Left renal pelvis (tissue), 4 donors: ENCODE measurements at places on chromosomes 12 and 14.
A peak's percentile ranks its signal among the peaks of the same experiment; 100 is the strongest.

DNA sequence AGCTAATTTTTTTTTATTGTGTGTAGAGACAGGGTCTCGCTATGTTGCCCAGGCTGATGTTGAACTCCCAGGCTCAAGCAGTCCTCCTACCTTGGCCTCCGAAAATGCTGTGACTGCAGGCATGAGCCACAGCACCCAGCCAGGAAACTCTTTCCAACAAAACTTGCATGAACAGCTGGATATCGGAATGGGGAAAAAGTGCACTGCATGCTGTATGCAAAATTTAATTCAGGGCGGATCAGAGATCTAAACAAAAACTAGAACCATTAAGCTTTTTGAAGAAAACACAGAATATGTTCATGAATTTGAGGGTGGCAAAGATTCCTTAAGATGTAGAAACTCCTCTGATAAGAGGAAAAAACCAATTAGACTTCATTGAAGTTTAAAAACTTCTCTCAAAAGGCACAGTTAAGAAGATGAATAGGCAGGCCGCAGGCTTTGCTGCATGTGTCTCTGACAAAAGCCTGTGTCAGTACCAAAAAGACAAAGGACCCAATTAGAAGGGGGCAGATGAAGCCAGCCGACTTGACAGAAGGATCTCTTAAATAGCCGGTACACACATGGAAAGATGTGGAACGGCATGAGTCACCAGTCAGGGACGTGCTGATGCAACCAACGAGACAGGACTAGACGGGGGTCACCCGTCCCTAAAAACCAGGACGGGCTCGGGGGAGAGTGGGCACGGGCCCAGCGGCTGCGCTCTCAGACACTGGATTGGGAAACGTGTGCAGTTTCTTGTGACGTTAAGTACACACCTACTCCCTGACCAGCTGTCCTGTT, 34.8 kb upstream of the MMP17 start:
- no peak for DNase-seq

DNA sequence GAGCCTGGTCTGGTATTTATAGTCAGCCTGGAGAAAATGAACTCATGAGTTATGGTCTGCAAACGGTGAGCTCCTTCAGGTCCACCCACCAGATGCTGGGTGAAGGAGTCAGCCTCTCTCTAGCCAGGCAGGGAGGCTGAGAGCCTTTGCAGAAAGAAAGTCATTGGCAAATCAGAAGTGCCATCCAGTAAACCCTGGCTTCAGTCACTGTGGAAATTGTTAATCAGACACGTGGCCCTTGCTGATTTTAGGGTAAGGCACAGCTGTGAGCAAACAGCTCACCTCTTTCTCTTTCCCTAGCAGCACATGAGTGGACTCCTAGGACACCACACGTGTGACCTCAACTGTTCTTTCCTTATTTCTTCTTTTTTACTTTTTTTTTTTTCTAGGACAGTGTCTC, 44.9 kb downstream of the CHST11 start:
- DNase-seq: no peak

DNA sequence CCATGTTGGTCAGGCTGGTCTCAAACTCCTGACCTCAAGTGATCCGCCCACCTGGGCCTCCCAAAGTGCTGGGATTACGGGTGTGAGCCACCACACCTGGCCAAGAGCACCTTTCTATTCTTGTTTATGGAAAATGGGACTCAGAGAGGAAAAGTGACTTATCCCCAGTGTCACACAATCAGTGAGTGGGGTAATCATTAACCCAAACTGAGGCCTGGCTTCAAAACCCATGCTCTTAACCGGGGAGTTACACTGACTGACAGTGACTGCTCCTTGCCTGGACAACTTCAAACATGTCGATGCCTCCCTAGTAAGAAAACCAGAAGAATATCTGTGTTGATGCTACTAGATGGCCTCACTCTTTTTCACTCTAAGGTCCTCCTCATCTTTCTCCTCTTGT, 7.3 kb downstream of the CLEC7A start:
- DNase-seq: no peak

- no peak for DNase-seq
Observed at GRCh38 chr14:53310412-53310811, 157.3 kb upstream of the DDHD1 start.

DNA sequence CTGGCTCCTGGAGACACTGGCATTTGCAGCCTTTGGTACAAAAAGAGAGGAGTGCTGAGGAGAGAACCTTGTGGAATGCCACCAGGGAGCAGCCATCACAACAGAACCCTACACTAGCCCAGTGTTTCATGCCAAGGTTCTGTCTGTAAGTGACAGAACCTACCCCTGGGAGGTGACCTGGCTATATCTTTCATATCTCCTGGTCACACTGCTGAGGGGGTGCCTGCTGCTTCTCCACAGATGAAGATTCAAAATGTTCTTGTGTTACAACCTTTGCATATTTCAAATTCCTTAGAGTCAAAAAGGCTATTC, 12.7 kb upstream of the EIF4B start:
- DNase-seq: no peak

DNA sequence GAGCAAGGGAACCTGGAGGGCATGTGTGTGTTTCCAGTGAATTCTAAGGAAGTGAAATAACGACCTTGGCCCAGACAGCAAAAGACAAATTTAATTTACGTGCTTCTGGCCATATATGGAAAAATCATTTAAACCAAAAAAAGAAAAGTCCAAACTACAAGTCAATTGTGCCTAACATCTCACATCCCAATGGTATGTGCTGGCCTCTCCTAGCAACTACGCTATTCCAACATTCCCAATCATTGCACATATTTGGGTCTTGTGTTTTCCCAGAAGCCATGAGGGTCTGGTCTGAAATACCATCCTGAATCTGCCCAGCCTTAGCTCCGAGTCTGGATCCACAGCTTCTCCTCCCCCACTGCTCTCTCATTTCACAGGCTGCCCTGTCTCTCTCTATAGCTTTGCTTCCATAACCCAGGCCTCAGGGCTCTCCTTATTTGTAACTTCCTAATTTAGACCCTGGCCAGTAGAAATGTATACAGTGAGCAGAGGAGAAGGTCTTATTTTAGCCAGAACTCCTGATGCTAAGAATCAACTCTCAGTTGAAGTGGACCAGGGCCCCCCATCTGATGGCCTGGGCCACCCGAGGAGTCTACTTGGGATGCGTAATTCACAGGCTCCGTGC, 224.6 kb downstream of the ANO2 start:
- no peak for DNase-seq

- no peak for DNase-seq
Observed at GRCh38 chr14:93686268-93686667, 102.0 kb downstream of the PRIMA1 start.

DNA sequence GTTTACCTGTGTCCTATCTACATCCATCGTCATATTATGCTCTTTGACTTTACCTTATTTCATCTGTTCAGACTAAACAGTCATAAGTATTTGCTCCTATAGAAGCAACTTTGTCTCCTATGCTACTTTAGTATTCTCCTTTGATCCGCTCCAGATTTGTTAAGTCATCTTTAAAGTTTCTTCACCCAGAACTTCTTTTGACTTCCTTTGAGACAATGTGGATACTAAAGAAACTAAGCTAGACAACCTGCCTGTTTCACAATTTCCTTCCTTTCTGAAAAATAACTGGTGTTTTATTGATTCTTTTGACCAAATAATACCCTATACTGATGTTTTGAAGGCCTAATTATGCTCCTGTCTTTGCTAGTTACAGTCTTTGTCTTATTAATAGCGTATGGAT, 30.0 kb upstream of the LRRK2 start:
- no peak for DNase-seq

- no peak for DNase-seq
Observed at GRCh38 chr12:102462795-102463465, 17.4 kb downstream of the IGF1 start.

- no peak for DNase-seq
Observed at GRCh38 chr12:115403253-115403652, 719.3 kb upstream of the TBX3 start.

- DNase-seq: no peak
Observed at GRCh38 chr12:38954238-38954873, 49.0 kb upstream of the CPNE8 start.

DNA sequence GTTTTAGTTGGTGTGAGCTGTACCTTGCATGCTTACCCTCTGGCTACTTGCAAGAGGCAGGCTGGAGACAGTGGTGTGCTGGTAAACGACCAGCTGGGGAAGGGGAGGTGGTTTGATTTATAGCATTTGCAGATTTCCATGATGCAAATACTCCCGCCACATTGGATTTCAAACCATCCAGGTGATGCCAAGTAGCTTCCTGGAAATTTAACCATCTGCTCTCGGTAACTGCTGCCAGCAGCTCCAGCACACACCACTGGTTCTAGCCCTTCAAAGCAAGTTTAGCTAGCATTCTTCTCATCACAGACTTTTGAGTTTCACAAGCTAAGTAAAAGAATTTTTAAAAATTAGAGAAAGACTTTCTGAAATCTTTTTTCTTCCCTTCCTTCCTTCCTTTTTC, 104.5 kb upstream of the AMIGO2 start:
- DNase-seq: no peak

DNA sequence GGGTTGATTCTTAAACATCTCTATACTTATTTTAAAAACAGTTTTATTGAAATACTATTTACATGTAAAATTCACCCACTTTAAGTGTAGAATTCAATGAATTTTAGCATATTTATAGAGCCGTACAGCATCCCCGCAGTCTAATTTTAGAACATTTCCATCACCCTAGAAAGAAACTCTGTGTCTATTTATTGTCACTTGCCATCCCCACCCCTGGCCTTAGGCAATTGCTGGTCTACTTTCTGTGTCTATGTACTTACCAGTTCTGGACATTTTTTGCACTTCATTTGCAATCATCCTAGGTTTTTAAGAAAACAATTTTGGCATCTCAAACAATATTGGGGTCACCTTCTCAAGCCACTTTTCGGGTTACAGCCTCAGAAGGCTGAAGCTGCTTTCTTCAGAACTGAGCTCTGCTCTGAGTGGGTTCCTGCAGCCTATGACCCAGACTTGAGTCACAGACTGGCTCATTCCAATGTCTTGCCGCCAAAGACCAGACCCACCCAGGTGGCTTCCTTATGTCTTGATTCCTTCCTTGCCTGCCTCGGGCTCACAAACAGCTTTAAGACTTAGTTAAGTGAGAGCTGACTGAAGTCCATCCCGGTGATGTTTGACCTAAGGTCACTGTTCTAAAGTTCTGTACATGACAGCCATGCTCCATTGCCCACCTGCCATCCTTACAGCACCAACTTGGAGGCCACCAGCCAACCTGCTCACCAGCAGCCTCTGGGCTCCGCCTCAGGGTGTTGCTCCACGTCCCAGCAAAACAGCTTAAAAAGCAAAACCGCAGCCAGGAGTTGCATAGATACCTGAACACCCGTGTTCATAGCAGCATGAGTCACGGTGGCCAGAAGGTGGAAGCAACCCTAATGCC, 131.5 kb downstream of the CHST11 start:
- peak; percentile 46 for DNase-seq

- no peak for DNase-seq
Observed at GRCh38 chr14:104886690-104887622, 21.9 kb downstream of the CEP170B start.

DNA sequence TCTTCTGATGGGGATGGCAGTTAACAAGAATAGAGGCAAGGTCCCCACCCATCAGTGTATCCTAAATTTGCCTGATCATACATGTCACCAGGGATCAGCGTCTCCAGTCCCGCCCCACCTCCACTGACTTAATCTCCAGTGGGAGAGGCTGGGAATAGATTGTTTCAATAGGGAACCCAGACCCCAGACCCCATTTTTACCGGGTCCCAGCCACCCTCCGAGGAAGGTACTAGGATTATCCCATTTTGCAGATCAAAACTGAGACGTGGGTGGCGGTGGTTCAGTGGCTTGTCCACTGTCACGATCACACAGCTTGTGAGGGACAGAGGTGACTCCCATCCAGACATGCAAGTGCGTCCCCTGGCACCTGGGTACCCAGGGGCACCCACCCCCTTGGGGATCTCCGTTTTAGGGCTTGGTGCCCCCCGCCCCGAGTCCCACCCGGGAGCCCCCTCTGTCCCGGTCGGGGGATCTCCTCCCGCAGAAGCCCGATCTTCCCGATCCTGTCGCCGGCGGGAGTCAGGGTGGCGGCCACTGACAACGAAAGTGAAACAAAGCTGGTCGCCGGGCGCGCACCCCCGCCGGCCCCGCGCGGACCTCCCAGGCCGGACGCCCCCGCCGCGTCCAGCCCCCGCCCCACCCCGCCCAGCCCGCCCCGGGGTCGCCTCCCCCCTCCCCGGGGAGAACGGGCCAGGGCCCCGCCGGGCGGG, 523 bp downstream of the WSB2 start:
- no peak for DNase-seq

DNA sequence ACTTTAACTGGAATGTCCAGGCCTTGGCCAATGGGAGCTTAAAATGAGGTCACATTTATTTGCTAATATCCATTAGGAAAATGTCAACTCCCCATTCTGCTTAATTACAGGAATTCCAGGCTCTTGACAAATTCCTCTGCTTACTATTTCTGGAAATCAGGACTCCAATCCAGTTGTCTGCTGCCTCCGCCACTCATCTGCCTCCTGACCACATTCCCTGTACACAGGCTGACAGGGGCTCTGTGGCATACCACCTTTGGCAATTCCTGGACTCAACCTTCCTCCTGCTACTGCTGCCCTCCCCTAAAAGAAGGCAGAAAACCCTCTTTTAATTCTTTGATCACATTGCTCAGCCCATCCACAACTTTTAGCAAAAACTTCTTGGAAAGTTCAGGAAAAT, 37.9 kb downstream of the KICS2 start:
- DNase-seq: no peak

DNA sequence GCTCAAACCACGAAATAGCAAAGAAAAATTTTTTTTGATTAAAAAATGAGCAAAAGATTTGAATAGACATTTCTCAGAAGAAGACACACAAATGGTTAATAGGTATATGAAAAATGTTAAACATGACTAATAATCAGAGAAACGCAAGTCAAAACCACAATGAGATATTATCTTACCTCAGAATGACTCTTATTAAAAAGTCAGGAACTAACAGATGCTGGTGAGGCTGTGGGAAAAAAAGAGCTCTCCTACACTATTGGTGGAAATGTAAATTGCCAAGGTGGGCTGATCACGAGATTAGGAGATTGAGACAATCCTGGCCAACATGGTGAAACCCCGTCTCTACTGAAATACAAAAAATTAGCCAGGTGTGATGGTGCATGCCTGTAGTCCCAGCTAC, 315.5 kb upstream of the FLRT2 start:
- no peak for DNase-seq

GRCh38 chr14:50320283-50320682, 8.2 kb downstream of the DMAC2L start:
- no peak for DNase-seq

- DNase-seq: peak; percentile 46
Observed at GRCh38 chr14:72291908-72292688, 359.9 kb downstream of the RGS6 start.

DNA sequence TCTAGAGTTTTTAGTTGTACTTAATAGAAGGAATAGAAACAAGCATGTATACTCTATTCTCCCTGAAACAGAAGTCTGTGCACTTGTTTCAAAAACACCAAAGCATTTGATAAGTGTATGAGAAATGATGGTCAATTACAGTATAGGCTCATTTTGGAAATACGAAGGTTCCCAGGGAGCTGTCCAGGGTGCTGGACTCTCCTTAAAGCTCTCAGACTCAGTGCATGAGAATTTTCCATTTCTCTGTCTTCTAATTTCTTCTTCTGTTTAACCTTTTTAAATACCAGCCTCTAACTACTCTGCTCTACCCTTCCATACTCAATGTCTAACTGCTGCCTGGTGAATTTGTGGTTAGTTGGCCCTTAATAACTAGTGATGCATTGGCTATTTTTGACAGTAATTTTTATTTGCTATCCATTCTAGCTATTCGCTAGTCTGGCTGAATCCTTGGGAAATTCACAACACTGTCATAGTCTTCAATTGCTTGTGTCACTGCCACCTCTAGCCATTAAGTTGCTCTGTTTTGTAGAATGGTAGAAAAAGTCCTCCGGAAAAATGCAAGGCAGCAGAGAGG, 229.2 kb downstream of the NRXN3 start:
- DNase-seq: peak; percentile 12
